ENCODE measurements at places on chromosomes 4 and X. TPM values are rescaled to one million over a fixed set of nuclear protein-coding genes. Genes with fewer than 3 reads are reported as not detected.

DNA sequence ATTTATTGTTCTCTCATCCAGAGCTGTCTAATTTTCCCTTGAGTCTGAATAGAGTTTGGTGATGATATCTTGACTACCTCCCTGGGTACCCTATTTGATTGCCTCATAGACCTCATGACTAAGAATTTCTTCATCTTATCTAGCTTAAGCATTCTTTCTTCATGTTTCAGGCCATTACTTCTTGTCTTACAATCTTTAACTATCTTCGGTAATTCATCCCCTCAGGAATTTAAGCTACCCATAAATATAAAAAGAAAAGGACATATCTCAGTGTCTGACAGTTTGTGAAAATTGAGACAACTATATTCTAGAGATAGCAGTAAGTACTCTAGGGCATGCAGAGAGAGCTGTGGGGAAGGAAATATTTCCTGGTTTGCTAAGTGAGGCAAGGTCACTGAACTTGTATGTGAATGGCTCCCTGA is 466.1 kb upstream of the GRID2 start:
- H3K27me3 ChIP-seq: no peaks in the 10 kb centered on the region
- H3K27ac ChIP-seq: no peak overlapping the region
- DNase-seq: no peak
- no peak overlapping the region for H3K4me3 ChIP-seq
- no peaks in the 10 kb centered on the region for H3K4me1 ChIP-seq
- H3K36me3 ChIP-seq: no peaks in the 10 kb centered on the region

DNA sequence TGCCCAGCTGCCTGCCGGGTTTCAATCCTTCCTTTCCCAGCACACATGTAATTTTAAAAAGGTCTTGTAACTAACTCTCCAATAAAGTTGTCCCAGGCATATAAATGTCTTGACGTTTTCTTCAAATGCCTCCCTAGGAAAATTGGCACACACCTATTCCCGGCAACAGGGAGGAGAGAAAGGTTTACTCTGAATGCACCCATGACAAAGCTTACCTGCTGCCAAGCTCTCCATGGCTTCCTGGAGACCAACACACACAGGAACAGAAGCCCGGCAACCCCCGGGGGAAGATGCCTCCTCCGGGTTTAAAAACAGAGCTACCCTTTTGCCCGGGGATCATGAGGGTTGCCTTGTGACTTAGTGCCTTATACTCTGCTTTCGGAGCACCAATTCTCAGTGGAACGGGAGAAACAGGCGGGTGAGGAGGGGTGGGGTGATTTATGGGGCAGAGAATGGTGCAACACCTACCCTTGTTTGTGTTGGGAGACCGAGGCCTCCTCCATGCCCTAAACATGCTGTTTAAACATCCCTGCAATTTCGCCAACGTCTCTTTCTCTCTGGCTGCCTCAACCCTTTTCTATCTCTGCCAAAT is 4.8 kb upstream of the GYG2 start:
- no peak overlapping the region for H3K4me3 ChIP-seq
- peaks cover 13% of the 10 kb centered on the region for H3K27me3 ChIP-seq
- peaks cover 5% of the 10 kb centered on the region for H3K4me1 ChIP-seq
- no peak overlapping the region for H3K27ac ChIP-seq
- H3K36me3 ChIP-seq: no peaks in the 10 kb centered on the region

- no peak overlapping the region for H3K27ac ChIP-seq
- no peaks in the 10 kb centered on the region for H3K4me1 ChIP-seq
- no peak for DNase-seq
- no peaks in the 10 kb centered on the region for H3K36me3 ChIP-seq
- H3K27me3 ChIP-seq: no peaks in the 10 kb centered on the region
Observed at GRCh38 chrX:106905064-106905708, 2.0 kb upstream of the RIPPLY1 start.

DNA sequence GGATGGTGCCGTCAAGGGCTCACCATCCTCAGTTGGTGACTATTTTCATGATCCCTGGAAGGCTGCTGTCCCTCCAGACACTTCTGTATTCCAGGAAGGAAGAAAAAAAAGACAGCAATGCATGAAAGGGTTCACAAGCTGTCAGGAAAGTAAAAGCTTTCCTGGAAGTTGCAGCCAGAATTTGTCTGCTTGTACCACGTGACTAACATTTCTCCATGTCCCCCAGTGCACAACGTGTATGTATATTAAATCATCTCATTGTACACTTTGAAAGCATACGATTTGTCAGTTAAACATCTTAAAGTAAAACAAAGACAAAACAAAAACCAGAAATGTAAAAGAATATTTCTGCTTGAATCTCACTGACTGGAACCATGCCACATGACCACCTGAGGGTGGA is 127.4 kb upstream of the CLNK start:
- no peaks in the 10 kb centered on the region for H3K36me3 ChIP-seq
- no peak for DNase-seq
- no peaks in the 10 kb centered on the region for H3K4me1 ChIP-seq

- no peaks in the 10 kb centered on the region for H3K27me3 ChIP-seq
- no peaks in the 10 kb centered on the region for H3K4me1 ChIP-seq
- DNase-seq: no peak
- no peak overlapping the region for H3K4me3 ChIP-seq
- no peak overlapping the region for H3K27ac ChIP-seq
- no peaks in the 10 kb centered on the region for H3K36me3 ChIP-seq
Observed at GRCh38 chrX:134712272-134712671, 54.0 kb upstream of the PLAC1 start.

Gene ARSD
- 13.2 TPM for total RNA-seq

Gene CD38
- total RNA-seq: 45.1 TPM

Gene MAGEA2
- total RNA-seq: not detected

Gene PASD1
- not detected for total RNA-seq
